DMS79 treated with DMSO at 0.1 percent for 48 hours (cell line): ENCODE measurements at places on chromosomes 4 and X.

DNA sequence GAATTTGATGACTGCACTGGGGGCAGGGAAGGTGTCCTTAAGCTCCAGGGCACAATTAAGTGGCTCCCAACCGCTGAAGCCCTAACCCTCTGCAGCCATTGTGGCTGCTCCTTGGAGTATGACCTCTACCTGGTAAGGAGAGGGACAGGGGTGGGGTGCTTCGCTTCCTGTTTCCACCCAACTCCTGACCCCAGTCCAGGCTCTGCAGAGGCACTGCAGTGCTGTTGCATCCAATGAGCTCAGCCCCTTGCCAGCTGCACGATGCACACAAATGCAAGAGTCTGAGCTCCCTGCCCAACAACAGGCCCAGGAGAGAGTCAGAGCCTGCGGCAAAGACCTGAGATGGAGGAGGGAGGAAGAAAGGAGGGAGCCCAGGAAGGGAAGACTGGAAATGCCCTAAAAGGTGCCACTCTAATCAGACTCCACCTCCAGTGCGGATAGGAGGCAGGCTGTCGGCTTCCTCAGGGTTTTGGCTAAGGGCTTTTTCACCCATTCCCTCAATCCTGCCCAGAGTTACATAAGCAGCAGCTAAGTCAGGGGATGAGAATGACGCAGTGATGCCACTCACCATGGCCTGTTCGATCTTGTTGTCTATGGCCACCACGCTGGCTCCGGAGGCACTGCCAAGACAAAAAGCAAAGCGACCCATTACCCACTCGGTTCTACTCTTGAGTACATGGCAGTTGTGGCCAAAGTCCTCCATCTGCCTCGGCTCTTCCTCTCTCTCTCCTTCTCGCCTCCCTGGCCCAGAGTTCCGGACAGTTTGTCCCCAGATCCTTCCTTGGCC lies 60.1 kb downstream of the TSC22D3 start:
- DNase-seq, result peak; percentile 23

GRCh38 chr4:139085141-139085540 lies 69.6 kb downstream of the NOCT start:
- peak; percentile 4 for DNase-seq

DNA sequence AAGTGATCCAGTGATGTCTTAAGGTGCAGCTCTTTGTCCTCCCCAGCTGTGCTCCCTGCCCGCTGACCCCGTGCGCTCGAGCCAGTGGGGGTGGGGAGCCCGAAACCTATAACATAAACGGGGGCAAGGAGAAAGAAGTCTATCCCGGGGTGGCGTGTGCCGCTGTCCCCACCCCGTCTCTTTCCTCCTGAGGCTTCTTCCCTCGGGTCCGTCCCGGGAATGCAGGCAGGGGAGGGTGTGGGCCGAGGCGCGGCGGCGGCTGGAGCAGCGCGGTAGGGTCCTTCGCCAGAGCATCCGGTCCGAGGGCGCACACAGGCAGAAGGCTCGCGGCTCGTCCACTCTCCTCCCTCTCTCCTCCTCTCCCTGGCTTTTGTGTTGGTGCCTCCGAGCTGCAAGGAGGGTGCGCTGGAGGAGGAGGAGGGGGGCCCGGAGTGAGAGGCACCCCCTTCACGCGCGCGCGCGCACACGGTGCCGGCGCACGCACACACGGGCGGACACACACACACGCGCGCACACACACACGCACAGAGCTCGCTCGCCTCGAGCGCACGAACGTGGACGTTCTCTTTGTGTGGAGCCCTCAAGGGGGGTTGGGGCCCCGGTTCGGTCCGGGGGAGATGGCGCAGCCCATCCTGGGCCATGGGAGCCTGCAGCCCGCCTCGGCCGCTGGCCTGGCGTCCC lies at the start of gene RAB33A:
Gene RAB33A (plus strand): TSS at position 517 of the 681 bp plus-strand sequence. CDS start 101 bp downstream, at position 618.
- peak; percentile 7 for DNase-seq

DNA sequence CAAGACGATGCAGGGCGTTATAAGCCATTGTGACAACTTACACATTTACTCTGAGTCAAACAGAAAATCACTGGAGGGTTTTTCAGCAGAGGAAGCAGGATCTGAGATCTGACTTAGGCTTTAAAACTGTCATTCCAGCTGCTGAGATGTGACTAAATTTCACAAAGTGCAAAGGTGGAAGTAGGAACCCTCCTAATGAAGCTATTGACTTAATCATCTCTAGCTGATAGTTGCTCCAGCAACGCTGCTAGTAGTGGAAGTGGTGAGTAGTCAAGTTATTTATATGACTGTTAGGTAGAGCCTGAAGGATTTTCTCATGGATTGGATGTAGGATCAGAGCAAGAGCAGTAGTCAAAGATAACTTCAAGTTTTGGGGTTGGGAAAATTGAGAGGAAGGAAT lies 218.6 kb downstream of the GRID2 start:
- DNase-seq, result no peak

- DNase-seq, result no peak
Observed at GRCh38 chrX:25442499-25442898, 426.7 kb upstream of the ARX start.

DNA sequence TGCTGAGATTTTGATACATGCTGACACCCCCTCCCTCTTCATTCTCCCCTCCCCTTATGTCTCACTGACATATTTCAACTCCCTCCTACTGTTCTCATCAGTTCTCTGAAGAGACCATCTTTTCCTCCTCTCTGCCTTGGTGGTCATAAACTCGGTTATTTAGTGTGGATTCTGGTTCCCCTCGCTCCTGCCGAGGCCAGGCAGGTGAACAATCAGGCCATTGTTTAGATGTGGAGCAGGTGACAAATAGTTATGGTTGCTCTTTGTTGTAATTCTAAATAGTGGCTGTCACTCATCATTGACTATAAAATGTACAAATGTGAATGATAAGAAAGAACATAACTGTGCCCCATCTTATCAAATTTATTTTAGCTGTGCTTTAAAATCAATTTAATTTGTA lies 324.6 kb downstream of the BCOR start:
- no peak for DNase-seq

GRCh38 chr4:174437749-174438148 lies 84.5 kb downstream of the HPGD start:
- no peak for DNase-seq

- DNase-seq, result no peak
Observed at GRCh38 chr4:14478504-14478903, 523.8 kb upstream of the CPEB2 start.

DNA sequence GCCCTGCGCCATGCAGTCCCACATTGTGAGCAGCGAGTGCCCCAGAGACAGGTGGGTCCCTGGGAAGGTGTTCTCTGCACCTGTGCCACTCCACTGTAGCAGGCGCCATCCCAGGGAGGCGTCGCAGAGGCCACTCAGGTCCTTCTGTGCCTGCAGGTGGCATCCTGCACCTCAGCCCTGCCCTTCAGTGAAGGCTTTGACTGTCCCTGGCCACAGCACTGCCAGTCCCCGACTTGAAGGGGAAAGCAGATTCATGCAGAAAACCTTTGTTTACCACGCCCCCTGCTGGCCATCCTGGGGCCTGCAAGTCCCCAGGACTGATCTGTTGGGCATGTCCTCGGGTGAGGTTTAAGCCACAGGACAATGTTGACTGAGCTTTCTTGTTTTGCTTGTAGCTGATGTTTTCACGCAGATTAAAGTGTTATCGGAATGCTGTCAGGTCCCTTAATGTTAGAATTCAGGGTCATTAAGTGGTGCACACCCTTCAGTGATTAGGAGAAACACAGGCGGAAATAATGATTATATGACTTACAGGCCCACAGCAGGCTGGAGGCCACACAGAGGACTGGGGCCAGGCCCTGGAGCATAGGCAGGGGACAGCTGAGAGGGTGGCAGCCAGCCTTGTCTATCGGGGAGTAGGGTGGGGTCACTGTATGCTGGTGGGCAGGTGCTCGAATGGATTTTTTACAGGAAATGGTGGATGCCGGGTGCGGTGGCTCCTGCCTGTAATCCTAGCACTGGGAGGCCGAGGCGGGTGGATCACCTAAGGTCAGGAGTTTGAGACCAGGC lies 5.0 kb downstream of the TACC3 start:
- DNase-seq, result peak; percentile 17

- DNase-seq, result no peak
Observed at GRCh38 chr4:144699565-144699964, 53.6 kb downstream of the HHIP start.

DNA sequence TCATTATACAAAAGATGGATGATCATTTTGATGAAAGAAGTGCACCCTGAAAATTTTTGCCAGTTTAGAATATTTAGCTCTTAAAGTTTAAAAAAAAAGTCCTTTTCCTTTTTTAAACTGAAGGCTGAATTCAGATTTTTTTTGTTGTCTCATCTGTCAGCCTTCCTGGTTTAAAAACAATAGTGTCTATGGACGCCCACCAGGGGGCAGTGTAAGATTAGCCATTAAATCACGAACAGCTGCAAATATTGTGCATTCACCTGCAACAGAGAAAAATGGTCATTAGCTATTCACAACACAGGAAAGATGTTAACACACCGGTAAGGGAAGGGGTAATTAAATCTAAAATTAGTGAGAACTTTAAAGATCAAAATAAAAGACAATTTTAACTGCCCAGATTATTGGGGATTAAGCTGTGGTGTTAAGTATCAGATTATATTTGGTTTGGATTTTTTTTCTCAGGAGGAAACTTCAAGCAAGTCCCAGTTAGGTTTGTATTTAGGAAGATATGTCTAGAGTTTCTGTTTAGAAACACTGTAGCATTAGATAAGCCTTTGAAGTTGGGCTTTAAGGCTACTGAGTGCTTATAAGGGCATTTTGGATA lies 4.4 kb upstream of the CXorf38 start:
- DNase-seq, result peak; percentile 16

DNA sequence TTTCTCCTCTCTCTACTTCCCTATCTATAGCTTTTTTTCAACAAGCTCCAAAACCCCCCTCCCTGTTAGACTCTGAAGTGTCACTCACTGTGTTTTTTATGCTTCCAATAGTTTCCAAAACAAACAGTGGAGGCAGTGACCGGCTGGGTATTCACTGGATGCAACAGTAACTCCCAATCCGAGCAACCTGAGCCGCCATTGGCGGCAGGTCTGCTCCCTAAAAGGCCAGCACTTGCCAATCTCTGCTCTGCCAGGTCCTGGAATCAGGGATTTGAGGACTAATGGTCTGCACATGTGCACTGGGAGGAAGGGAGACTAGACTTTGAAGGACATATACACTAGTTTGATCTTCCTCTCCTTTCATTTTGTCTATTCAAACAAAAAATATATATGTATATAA lies 7.1 kb downstream of the TBX22 start:
- no peak for DNase-seq

- no peak for DNase-seq
Observed at GRCh38 chrX:41982953-41983352, 59.6 kb upstream of the CASK start.

DNA sequence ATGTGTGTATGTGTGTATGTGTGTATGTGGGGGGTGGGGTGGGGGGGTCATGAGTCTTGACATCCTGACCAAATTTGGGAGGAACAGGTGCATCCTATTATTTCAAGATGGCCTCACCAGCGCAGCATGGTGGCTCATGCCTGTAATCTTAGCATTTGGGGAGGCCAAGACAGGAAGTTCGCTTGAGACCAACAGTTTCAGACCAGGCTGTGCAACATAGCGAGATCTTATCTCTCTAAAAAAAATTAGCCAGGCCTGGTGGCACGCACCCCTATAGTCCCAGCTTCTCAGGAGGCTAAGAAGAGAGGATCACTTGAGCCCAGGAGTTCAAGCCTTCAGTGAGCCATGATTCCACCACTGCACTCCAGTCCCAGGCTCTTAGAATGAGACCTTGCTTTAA lies 47.0 kb upstream of the DHRSX start:
- DNase-seq, result no peak
